ENCODE measurements at places on chromosomes 5 and 9.

GRCh38 chr9:101275769-101276250 is 109.0 kb downstream of the BAAT start:
- no peak for DNase-seq

GRCh38 chr5:135504376-135504775 is 31.4 kb downstream of the NEUROG1 start:
- DNase-seq = no peak

DNA sequence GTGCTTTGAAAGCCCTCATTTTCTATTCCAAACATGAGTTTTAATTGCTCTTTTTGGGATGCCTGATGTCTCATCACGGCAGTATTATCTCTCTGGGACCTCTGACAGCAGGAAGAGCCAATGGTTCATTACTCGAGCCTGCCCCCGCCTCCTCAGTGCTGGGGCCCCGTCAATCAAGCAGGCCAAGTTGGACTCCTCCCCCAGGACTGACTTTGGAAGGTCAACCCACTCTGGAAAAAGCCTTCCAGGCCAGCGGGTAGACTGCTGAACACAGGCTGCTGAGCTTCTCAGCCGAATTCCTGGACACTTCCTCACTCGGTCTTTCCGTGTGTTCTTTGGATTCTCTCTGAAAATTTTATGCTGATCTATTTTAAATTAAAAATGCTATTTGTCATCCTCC is 9.5 kb upstream of the BARHL1 start:
- no peak for DNase-seq

GRCh38 chr5:150436141-150436680 is 13.3 kb downstream of the RPS14 start:
- peak; percentile 74 for DNase-seq

- DNase-seq = no peak
Measured at GRCh38 chr9:89606049-89606623, 1.3 kb downstream of the GADD45G start.

- DNase-seq = no peak
Measured at GRCh38 chr9:124208571-124208970, 49.2 kb upstream of the NEK6 start.

All from amygdala (tissue), 56 donors.